ENCODE measurements at places on chromosomes 7 and 10. TPM values are rescaled to one million over a fixed set of nuclear protein-coding genes. Genes with fewer than 3 reads are reported as not detected.

KIAA1217 gene
- 18.4 TPM for total RNA-seq

DNA sequence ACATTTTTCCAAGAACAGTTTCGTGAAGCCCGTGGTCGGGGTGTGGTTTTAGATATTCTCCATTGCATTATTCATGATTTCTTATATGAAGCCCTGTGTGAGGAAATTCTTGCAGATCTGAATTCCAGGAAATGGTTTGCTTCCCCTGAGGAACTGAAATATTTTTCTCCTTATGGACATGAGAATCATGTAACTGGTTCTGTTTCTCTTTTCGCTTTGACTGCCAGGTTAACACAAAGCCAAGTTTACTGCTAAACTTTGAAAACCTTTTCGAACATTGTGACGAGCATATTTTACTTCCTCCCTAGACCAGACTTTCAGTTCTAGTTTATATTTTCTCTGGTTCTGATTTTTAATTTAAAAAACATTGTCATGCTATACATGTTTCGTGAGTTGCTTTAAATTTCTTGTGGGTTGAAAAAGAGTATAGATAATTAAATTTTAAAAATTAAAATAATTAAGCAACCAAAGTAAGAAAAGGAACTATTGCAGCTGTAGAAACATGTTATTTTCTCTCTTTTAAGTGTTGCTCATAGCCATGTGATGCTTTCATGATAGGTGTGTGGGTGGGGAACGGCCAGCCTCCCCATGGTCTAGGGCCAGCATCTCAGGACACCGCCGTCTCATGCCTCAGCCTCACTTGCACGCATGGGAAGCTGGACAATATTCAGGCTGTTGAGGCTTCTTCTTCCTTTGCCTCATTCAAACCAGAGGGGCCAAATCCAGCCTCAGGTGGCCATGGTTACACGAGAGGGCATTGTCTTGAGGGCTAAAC, 97.1 kb downstream of the CREB5 start:
- no peak overlapping the region for H3K27ac ChIP-seq
- H3K4me1 ChIP-seq, result no peaks in the 10 kb centered on the region
- H3K27me3 ChIP-seq, result no peaks in the 10 kb centered on the region

GRCh38 chr10:130757821-130758489, 553.6 kb downstream of the TCERG1L start:
- no peaks in the 10 kb centered on the region for H3K4me1 ChIP-seq
- no peak for DNase-seq
- no peak overlapping the region for H3K4me3 ChIP-seq

DNA sequence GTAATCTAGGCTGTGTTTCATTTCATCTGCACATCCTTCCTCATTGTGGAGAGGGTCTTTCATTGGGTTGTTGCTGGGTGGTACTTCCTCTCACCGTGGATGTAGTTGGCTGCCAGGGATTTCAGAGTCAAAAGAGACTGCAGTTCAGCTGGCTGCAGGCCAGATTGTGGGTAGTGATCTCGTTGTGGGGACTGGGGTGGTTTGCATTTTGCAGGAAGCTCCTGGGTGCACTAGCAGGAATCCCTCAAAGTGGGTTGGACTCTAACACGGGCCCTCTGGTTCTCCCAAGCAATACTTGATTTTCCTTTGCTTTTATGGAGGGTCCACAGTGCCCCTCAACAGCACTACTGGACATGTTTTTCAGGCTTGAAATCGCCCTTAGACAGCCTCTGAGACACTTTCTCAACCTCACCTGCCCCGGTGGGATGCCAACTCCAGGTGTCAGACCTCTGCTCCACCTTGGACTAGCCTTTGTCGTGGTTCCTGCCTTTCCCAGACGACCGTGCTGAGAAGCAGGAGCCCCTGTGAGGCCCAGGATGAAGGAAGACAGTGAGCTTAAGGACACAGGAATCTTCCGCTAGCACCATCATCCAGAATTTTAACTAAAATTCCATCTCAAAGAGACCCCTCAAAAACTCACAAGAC, 23.9 kb upstream of the ZNF273 start:
- H3K36me3 ChIP-seq, result no peaks in the 10 kb centered on the region
- no peak overlapping the region for H3K4me3 ChIP-seq
- DNase-seq, result no peak
- H3K27ac ChIP-seq, result no peak overlapping the region
- no peaks in the 10 kb centered on the region for H3K27me3 ChIP-seq

DNA sequence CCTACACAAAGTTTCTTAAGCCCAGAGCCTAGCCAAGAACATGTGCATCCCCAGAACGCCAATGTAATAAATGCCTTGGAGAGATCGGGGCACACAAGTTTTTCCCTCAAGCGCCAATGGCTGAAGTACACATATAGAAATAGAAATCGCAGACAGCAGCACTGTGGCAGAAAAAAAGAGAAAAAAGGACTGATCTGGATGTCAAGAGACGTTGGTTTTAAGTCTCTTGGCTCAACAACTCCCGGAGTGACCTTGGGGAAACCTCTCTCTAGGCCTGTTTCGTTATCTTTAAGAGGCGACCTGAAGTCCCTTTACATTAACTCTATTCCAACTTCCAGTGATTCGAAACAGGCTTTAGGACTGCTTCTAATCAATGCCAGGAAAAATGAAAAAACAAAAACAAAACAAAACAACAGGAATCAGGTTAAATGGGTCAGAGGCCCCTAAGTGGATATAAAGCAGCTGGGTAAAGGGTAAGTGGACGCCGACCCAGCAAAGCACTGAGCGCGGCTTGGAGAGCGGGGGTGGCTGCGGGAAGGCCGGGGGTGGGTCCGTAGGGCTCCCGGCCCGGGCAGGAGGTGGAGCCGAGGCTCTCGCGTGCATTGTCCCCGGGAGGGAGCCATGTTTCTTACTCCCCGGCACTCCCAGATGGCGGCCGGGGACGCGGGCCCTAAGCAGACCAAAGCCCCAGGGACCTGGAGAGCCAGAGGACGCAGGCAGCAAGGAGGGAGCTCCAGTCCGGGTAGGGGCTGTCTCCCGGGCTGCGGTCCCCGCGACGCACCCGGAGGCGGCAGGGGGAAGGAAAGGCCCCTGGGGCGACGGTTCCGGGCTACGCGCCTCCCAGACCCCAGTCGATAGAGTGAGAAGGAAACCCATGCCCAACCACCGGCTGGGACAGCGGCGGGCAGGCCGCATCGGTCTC, 757 bp downstream of the EIF3A start:
- peaks cover 34% of the 10 kb centered on the region for H3K4me1 ChIP-seq
- peak overlapping the region; percentile 81 for H3K4me3 ChIP-seq
- no peaks in the 10 kb centered on the region for H3K27me3 ChIP-seq
- peak; percentile 80 for DNase-seq
- no peaks in the 10 kb centered on the region for H3K36me3 ChIP-seq
- H3K27ac ChIP-seq, result peak overlapping the region; percentile 96

CALCR gene
- not detected for total RNA-seq

Measured in upper lobe of left lung (tissue), 6 donors.